Stimulated activated naive CD8-positive, alpha-beta T cell treated with anti-CD3 and anti-CD28 coated beads, Interleukin-15, Interleukin-2, amounts not matched to agents 100 U/mL and 50 U/mL, for 24 hours (primary cell): ENCODE measurements at places on chromosomes 16 and 17.

DNA sequence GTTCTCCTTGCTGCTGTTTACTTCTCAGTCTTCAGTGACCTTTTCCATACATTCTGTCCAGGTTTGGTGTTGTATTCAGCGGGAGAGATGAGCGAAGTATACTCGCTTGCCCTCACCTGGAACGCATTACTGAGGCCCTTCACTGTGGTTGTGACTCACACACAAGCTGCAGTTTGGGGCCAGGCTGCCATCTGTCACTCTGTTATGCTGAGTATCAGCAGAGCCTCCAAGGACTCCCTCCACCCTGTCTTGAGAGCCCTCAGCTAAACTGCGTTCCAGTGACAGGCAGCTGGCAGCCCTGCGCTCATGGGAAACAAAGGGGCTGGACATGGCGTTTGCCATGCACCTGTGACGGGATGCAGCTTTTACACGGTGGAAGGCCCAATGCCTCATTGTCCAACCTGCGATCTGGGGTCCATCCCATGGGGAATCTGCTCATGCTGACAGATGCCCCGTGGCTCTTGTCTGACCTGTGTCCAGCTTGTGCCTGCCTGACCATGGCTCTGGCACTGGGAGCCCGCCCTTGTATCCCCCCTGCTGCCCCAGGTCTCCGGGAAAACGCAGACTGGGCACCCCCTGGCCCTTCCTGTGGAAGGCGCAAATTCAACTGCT, 6.5 kb upstream of the ZNF778 start:
- no peak for DNase-seq

GRCh38 chr17:81520021-81520901, 7.7 kb upstream of the ACTG1 start:
- peak; percentile 3 for DNase-seq

DNA sequence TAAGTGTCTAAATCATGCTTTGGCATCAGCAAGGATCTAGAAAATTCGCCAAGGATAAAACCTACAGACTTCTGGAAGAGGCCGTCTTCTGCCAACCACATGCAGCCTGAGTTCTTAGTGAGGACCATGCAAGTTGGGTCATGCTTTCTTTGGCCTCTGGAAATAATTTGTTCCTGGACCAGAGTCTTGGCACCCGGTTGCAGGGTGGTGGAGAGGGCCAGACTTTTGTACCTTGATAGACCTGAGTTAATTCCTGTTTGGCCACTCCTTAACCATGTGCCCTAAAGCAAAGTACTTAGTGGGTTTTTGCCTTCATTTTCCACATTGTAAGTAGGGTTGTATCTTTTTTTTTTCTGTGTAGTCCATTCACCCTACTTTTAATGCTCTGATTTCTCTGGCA, 283.4 kb upstream of the IRX5 start:
- no peak for DNase-seq

GRCh38 chr17:6547336-6547735, 9.0 kb downstream of the PITPNM3 start:
- no peak for DNase-seq

DNA sequence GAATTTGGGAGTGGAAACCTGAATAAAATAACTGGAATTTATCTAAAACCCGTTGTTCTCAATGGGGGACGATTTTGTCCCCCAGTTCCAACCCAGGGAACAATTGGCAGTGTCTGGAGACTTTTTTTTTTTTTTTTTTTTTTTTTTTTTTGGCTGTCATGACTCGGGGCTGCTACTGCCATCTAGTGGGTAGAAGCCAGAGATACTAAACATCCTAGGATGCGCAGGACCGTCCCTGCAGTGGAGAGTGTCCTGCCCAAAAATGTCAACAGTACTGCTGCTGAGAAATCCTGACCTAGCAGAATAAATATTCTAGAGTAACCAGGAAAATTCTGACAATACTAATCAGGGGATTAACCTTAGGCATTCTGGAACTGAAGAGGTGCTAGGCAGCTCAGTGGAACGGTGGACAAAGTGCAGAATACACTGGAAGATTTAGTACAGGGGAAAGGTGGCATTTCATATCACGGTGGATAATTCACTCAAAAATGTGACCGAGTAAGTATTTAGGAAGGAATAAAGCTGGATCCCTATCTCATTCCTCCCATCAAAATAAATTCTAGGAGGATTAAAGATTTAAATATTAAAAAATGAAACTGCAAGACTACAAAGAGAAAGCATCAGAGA, 107.6 kb downstream of the SPECC1 start:
- DNase-seq: peak; percentile 56

DNA sequence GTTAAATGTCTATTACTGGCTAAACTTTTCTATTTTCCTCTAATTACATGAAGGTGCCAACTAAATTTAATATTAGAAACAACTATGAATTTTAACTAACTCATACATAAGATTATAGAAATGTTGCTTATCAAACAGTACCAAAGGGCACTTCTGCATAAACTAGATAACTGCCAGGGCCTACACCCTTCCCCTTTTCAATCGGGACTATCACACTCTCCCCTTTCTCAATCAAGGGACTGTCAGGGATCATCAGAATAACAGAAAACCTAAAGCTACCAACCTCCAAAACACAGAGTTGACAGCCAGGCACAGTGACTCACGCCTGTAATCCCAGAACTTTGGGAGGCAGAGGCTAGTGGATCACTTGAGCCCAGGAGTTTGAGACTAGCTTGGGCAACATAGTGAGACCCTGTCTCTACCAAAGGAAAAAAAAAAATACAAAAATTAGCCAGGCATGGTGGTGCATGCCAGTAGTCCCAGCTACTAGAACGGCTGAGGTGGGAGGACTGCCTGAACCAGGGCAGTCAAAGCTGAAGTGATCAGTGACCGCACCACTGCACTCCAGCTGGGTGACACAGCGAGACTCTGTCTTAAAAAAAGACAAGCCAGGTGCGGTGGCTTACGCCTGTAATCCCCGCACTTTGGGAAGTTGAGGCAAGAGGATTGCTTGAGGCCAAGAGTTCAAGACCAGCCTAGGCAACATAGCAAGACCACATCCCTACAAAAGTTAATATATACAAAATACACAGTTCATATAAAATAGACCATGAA, 3.2 kb upstream of the PHLPP2 start:
- DNase-seq: no peak

- DNase-seq: no peak
Measured at GRCh38 chr16:52256310-52257078, 290.4 kb downstream of the TOX3 start.

GRCh38 chr17:36931697-36932382, 5.4 kb upstream of the LHX1 start:
- no peak for DNase-seq

- peak; percentile 85 for DNase-seq
Measured at GRCh38 chr16:89489040-89489897, 1.1 kb downstream of the ANKRD11 start.

GRCh38 chr16:64869781-64870180, 252.1 kb downstream of the CDH11 start:
- no peak for DNase-seq

DNA sequence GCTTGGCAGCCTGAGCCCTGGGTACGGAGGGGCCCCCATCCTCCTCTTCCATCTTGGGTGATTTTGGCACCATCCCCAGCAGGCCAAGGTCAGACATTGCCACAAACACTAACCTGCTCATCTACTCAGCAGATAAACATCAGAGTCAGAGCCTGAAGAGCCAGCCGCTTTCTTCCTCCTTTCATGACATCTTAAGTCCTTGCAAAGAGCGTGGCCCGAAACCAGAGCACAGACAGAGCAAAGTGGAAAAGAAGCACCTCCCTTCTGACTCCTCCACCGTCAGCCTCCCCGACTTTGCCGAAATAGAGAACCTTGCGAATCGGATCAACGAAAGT, 60.4 kb upstream of the RPH3AL start:
- no peak for DNase-seq

GRCh38 chr17:20800146-20800545, 220.6 kb downstream of the CDRT15L2 start:
- DNase-seq: no peak

GRCh38 chr17:55895112-55895759, 144.4 kb downstream of the PCTP start:
- no peak for DNase-seq

GRCh38 chr16:52265446-52265861, 281.5 kb downstream of the TOX3 start:
- no peak for DNase-seq

DNA sequence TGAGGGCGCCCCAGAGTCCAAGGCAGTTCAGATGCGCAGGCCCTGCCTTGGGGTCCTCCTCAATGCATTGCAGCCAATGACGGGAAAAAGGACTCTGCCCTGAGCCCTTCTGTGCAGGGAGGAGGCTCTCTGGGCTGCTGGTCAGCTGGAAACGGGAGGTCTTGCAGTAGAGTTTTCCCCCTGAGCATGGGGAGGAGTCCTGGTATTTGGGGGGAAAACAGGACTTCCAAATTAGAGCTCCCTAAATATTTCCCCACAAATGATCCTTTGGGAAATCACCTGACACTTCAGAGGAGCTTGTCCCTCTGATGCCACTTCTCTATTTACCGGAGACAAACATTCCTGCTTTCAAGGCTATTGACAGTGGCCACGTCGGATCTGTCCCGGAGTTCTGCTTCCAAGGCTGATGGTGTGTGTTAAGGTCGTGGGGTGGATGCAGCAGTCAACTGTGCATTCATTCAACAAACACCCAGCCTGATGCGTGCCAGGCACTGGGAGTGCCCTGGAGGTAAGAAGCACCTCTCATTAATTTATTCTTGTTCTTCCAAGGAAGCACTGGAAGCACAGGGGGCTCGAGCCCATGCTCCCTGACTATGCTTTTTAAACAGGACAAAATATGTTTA, 73.0 kb upstream of the DNAH17 start:
- DNase-seq: no peak

DNA sequence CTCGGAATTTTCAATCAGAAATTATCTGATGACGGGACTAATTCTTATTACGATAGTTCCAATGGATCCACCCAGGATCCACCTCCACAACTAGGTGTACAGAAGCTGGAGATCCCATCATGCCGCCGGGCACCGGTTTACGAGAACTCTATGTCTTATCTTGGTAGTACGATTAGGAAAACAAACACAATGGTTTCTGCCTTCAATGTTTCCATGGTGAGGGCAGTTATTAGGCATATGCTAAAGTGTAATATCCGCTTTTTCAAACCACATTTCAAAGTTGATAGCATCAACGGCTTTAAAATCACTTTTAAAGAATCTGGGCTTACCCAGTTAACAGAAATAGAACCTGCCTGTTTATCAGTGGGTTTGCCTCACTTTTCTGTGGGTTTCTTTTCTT, 705.7 kb downstream of the MAF start:
- no peak for DNase-seq

- DNase-seq: no peak
Measured at GRCh38 chr17:17766077-17766743, 70.6 kb downstream of the SREBF1 start.

DNA sequence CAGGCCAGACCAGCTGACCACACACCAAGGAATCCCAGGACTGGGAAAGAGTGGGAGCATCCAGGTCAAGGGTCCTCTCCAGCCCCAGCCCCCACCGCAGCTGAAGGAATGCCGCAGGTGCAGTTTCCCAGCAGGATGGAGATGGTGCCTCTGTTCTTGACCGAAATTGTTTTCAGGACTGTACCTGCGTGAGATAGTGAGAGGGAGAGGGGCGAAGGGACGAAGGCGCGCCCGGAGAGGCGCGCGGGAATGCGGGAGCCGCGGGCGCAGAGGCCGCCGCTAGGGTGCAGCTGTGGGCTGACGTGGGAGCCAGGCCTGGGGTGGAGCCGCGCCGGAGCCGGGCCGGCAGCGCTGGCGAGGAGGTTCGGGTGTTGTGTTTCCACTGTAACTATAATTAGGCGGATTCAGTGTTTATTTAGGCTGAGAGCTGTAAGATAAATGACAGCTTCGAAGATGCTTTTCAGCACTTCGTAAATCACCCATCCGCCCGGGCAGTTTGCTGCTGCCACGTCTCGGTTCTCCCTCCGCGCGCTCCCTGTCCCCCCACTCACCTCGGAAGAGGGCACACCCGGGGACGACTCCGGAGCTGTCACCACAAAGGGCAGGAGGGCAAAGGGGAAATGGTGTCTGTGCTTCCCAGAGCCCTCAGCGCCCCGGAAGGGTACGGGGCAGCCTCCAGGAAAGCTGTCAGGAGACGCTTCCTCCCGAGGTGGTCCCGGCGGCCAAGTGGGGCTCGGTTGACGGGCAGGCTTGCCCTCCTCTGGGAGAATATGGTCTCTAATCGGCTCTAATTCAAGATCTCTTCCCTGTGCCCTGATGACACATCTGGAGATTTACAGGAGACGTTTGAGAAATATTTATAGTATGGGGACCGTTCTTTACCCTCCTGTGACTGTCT, 38.2 kb downstream of the HOXB1 start:
- DNase-seq: peak; percentile 77

DNA sequence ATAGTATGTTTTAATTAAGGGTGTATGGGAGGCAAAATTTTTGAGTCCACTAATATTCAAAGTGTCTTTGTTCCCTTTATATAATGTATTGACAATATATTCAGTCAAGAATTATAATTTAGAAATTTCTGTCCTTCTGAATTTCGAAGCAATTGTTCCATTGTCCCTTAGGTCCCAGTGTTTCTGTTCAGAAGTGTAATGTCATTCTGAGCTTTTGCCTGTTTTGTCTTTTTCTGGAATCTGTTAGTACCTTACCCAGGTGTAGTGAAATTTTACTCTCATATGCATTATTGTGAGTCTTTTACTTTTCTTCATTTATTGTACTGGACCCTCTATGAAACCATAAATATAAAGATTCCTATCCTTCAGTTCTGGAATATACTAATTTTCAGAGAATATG, 505.7 kb upstream of the KIF2B start:
- DNase-seq: no peak

DNA sequence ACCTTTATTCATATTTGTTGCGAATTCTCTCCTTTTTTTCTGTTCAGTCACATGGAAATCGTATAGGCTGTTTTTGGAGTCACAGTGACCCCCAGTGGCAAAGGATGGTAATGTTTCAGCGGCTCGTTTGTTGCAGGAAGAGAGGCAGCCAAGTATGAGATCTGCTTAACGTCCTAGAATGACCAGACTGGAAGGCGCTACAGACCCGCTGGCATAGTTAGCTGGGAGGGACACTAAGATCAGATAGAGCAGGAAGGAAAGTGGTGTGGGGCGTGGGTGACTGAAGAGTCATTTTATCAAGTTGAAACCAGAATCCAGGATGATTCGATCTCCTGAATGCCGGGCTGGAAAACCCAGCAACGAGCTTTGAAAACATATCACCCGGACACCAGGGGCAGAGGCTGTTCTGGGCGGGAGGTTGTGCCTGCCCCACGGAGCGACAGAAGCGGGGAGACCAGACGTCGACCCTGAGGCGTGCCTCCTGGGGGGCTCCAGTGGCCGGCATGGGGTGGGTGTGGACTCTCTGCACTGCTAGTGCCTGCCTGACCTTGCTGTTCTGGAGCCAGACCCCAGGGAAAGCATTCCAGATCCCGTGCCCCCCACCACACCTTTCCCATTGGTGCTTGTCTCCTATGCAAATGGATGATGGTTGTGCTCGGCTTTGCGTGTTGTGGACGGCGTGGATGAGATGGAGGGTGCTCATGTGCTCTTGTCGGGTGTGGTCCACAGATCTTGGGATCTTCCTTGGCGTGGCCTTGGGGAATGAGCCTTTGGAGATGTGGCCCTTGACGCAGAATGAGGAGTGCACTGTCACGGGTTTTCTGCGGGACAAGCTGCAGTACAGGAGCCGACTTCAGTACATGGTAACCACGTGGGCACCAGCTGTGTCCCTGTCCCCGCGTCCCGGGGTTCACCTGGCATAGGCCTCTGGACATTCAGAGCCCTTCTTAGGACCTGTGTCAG, 7.7 kb downstream of the IL34 start:
- peak; percentile 79 for DNase-seq

- peak; percentile 44 for DNase-seq
Measured at GRCh38 chr17:49995055-49995738, at the start of gene DLX3. Gene DLX3 (minus strand): TSS chr17:49995224. CDS start chr17:49994998, 226 bp downstream.
